A172 (cell line): ENCODE measurements at places on chromosomes 11 and 22.
A peak's percentile ranks its signal among the peaks of the same experiment; 100 is the strongest.

DNA sequence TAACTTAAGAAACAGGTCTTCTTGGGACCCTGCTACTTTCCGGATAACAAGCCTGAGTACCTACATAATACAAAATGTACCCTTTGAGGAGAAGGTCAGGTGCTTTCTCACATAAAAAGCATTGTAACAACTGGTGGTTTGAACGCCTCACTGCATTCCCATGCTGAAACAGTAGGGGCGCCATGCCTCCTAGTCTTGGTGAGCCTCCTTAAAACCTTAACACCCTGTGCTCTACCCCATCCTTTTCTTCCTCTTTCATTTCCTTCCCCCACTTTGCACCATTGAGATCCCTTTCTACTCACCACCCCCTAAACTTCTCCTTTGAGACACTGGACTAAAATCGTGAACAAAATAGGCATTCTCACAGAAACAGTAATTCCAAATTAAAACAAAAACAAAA, 729.3 kb downstream of the NTM start:
- DNase-seq = no peak

DNA sequence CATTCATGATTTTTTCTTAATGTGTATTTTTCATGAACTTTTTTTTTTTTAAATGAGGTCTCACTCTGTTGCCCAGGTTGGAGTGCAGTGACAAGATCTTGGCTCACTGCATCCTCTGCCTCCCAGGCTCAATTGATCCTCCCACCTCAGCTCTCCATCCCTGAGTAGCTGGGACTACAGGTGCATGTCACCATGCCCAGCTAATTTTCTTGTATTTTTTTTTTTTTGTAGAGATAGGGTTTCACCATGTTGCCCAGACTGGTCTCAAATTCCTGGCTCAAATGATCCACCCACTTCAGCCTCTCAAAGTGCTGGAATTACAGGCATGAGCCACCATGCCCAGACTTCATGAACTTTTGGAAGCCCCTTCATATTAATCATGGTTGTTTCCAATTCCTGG, 49.7 kb downstream of the ADAMTS15 start:
- no peak for DNase-seq

DNA sequence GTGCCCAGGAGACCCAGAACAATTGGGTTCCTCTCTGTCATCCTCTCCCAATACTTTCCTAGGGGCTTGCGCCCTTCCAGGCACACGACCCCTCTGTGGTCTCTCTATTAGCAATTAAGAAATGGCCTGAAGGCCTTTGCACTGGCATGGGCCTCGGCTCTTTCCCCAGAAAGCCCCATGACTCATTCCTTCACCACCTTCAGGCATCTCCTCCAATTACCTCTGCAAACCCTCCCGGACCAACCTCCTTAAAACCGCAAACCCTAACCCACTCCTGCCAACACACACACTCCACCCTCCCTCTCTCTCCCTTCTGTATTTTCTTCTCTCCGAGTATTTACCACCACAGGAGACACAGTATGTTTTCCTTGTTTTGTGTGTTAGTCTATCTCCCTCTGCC, 36.7 kb downstream of the LARGE1 start:
- peak; percentile 69 for DNase-seq

DNA sequence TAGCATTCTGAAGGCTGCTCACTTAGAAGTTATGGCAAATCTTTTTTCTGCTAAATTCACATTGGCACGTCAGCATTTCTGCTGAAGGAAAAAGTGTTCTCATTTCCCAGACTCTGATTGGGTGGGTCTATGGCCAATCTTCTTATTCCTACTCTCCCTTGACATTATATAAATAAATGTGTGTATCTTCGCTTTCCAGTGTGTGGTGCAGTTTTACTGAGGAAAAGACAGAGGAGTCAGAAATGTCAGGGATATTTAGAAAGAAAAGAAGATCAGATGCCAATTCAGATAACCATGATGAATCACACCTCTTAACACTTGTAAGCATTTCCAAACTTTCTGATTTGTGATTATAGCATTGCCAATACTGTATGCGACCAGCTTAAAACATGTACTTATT, 3.2 kb upstream of the BDNF start:
- DNase-seq = peak; percentile 26

GRCh38 chr11:107493117-107493516, 35.5 kb upstream of the CWF19L2 start:
- DNase-seq = peak; percentile 53

- DNase-seq = no peak
Observed at GRCh38 chr11:43810929-43811596, 69.6 kb upstream of the ALKBH3 start.

GRCh38 chr11:100948936-100949335, 180.7 kb downstream of the PGR start:
- DNase-seq = no peak

DNA sequence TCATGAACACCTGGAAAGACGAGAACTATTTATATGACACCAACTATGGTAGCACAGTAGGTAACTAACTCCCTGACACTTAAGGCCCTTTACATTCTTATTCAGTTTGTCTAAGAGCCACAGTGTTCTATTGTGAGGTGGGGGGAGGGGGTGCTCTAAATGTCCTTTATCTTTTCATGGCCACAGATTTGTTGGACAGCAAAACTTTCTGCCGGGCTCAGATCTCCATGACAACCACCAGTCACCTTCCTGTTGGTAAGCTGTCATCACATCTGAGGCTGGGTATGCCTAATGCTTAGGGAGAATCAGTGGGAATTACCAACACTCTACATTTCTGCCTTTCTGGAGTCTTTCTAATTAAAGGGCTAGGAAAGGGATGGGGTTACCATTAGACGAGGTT, 30.7 kb downstream of the EHF start:
- DNase-seq = peak; percentile 50

GRCh38 chr11:85717429-85717828, 31.4 kb upstream of the CCDC89 start:
- DNase-seq = no peak

- no peak for DNase-seq
Observed at GRCh38 chr11:133011604-133012003, 520.7 kb downstream of the OPCML start.

DNA sequence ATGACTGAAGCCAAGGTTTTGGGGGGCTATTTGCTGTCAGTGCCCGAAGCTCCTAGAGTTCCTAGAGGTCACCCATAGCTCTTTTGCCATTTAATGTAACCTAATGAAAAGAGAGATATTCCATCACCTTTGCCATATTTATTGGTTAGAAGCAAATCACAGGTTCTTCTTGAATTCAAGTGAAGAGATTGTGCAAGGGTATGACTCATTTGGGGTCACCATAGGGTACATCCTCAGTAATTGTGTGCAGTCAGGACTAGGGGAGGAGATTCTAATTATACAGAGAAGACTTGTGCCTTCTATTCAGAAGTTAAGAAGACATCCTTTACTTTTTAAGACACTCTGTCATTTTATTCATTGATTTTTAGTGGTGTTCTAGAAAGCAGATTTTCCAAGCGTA, 6.9 kb upstream of the PRAME start:
- DNase-seq = no peak
